ACHN (cell line): ENCODE measurements at places on chromosomes 12 and 14.

DNA sequence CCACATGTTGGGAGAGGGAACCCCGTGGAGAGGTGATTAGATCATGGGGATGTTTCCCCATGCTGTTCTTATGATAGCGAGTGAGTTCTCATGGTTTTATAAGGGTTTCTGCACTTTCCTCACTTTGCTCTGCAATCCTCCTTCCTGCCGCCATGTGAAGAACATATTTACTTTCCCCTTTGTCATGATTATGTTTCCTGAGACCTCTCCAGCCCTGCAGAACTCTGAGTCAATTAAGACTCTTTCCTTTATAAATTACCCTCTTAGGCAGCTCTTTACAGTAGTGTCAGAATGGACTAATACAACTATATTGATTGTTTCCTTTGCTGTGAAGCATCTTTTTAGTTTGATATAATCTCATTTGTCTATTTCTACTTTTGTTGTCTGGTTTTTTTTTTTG, 13.1 kb upstream of the RASSF9 start:
- no peak for DNase-seq

GRCh38 chr12:92035477-92035876, 110.2 kb downstream of the BTG1 start:
- DNase-seq: no peak

- peak; percentile 82 for DNase-seq
Observed at GRCh38 chr14:69460093-69460701, 24.3 kb upstream of the PLEKHD1 start.

GRCh38 chr14:94581127-94581999, at the start of gene SERPINA5:
TSS of gene SERPINA5 (plus strand) at chr14:94581426. CDS start at chr14:94587363, 5,937 bp downstream.
- no peak for DNase-seq

- DNase-seq: no peak
Observed at GRCh38 chr12:49894751-49895148, 8.9 kb downstream of the FAIM2 start.

- DNase-seq: peak; percentile 80
Observed at GRCh38 chr12:13175499-13175898, 21.0 kb upstream of the EMP1 start.

DNA sequence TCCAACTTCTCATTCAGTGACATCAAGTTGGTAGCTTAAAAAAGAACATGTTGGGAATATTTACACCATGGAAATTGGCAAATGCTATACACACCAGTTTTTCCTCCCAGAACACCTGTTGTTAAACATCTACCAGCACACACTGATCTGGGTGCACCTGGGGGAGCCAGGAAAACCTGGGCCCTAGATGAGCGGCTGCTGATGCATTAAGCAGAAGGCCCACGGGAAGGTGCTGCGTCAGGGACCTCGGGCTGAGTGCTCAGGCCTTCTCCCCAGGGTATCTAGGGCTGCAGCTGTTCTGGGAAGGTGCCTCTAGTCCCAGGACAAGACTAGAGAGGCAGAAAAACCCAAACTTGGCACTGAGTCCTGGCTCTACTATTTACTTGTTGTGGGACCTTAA, 2.8 kb upstream of the NGB start:
- no peak for DNase-seq

DNA sequence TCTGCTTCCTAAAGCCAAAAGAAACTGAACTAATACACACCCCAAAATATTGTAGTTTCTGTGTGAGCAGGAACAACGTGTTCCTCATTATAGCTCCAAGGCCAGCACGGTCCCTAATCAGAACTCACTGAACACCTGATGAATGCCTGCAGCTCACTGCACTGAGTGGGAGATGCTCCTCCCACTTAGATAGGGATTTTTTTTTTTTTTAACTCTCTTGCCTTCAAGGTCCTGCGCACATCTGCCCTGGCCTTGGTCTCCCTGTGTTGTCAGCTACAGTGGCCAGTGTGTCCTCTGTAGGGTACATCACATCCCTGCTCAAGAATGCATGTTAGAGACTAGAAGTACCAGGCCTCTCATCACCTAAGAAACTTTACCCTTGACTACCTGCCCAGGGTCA, 44.3 kb upstream of the TMPO start:
- DNase-seq: no peak

DNA sequence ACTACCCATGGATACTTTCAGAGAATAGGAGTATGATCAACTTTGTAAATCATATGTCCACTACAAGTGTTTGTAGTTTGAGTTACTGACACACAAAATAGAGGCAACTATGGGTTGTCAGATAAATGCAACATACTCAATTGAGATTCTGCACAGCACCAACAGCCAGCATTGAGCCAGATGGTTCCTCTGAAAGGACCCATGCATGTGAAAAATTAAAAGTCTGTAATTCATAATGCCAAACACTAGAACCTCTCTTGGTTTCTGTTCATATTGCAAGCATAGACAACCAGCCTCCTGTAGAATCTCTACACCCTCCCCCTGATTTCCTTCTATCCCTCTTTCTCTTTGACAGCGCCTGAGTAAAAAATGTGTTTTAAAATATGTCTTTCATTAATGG, 831.0 kb downstream of the C12orf50 start:
- DNase-seq: no peak

DNA sequence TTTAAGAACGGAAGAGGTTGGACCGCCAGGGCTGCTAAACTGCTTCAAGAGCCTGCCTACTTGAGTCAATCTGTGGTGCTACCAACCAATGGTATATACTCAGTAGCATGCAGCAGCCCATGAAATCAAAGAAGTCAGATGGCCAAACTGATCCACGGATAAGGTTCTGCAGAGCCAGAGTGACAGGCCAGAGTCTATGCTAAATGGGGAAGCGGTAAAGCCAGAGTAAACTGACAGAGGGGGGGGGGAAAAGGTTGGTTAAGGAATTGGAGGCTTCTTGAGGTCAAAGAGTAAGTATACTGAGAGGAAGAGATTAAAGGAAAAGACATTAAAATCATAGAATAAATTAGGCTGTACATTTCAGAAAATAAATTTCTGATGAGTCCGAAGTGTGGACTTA, 15.4 kb upstream of the SLC6A13 start:
- DNase-seq: no peak

DNA sequence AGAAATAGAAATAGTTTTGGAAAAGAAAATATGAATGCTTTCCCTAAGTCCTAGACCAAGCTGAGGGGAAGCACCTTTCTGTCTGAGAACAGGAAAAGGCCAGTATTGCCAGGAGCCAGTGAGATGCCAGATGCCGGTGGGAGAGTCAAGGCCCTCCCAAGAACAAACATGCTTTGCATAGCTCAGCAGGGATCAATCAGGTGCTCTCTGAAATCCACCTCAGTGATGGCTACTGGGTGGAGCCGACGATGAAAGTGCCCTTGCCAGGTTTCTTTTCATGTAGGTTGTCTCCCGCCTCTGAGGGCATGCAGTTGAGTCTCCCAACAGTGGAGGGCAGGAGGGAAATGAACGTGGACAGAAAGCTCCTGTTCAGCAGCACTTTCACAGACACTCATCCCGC, 28.3 kb downstream of the DEGS2 start:
- no peak for DNase-seq

DNA sequence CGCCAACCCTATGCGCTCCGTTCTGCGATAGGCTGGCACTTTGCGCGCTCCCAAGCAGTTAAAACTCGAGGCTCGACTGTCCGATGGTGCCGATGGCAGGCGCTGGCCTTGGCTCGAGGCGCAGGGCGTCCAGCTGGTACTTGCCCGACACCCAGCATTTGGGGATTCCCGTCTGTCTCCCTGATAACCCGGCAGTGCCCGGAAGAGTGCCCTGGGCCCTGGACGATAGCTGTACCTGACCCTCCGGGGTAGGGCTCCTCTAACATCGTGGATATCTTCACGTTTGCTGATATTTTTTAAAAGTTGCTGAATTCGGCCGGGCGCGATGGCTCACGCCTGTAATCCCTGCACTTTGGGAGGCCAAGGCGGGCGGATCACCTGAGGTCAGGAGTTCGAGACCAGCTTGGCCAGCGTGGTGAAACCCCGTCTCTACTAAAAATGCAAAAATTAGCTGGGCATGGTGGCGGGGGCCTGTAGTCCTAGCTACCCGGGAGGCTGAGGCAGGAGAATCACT, 908 bp upstream of the WIF1 start:
- DNase-seq: no peak

- DNase-seq: no peak
Observed at GRCh38 chr12:130474599-130475269, 137.0 kb downstream of the PIWIL1 start.

DNA sequence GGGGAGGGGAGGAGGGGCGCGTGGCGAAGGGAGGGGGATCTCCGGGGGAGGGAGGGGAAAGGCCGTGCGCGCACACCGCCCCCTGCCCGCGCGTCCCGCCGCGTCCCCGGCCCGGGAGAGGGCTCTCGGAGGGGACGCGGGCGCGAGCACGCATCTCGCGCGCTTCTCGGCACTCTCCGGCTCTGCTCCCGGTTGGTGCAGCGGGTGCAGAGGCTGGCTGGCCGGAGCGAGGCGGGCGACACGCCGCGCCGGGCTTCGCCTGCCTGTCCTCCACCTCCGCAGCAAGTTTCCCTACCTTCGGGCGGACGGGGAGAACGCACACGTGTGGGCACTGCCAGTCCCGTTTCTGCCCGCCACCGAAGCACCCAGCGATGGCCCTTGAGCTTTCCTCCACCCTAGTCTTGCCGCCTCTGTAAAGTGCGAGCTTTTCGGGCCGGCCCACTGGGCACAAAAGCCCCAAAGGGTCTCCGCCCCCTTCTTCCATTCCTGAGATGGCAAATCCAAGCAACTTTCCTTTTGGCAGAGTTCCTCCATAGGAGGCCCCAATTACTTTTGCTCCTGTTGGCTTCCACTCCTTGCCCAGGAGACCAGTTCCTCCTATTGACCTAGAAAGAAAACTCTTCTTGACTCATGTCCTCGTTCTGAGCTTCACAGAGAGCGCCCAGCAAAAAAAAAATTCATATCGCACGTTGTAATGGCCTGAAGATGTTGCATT, 363 bp upstream of the CSAD start:
- peak; percentile 88 for DNase-seq
